ENCODE measurements at places on chromosomes 4 and X.

DNA sequence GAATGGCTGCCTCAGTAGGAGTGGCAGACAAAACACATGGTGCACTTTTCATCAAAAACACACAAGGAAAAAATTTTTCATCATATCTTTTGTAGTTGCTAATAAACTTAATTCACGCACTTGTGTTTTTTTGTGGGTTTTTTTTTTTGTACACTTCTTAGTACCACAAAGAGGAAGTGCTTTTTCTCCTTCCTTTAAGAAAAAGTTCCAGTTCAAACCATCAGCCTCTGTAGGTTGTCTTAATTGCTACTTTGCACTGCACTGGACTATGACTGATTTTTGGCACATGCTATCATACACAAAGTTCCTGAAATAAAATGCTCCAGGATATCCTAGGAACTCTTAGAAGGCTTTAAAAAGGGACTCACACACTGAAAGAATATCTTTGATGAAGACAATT lies at the start of gene PHEX:
TSS of gene PHEX (plus strand) at position 242 of the 400 bp plus-strand sequence. CDS start 681 bp downstream, outside the sequence.
- no peak for DNase-seq

- DNase-seq, result no peak
Measured at GRCh38 chr4:140331245-140331644, 42.2 kb upstream of the SCOC start.

DNA sequence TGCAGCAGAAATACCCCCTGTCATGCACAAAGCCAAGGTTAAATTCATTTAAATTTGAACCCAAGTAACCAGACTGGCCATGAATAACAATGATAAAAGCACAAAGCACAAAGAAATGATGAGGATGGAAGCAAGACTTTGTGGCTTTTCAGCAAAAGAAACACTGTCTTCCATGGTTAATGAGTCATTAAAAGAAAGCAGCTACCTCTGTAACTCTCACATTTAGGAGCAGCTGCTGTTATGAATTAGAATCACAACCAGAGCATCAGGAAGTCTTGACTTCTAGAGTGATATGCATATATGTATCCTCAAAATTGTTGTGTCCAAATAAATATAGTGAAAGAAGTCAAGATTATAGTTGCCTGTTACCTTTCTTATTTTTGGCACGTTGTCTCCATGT lies 70.7 kb upstream of the RPS6KA6 start:
- no peak for DNase-seq

- no peak for DNase-seq
Measured at GRCh38 chr4:53646795-53647194, 55.5 kb upstream of the LNX1 start.

GRCh38 chr4:78529569-78530209 lies 21.9 kb upstream of the ANXA3 start:
- DNase-seq, result no peak
